ENCODE measurements at places on chromosomes 13 and 19.

GRCh38 chr13:95300625-95301182, 547 bp downstream of the ABCC4 start:
- DNase-seq: no peak

DNA sequence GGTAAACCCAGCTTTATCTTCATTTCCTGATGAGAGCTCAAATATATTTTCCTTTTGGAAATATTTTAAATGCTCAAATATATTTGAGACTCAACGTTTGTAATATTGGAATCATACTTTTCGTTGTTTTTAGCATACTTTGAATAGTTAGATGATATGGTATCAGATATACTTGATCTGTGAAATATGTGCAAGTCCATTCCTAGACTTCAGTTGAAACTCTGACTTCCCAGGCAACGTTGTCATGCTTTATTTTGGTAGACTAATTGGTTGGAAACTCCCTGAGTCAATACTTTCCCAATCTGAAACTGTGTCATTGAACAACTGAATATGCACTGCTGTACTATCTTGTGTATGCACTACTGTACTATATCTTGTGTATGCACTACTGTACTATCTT, 378.5 kb downstream of the MYO16 start:
- no peak for DNase-seq

DNA sequence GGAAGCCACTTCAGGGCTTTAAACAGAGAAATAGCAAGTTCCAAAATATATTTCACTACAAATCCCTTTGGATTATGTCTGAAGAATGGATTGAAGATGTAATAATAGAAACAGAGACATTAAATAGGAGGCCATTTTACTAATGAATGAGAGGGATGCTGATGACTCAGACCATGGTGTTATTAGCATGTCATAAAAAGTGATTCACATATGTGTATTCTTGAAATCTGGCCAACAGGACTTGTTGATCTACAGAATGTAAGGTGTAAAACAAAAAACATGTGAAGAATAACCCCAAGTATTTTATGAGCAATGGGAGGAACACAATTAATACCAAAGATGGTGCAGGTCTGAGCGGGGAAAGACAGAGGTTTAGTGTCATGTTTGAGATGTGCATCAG, 873.7 kb downstream of the SLITRK5 start:
- no peak for DNase-seq

DNA sequence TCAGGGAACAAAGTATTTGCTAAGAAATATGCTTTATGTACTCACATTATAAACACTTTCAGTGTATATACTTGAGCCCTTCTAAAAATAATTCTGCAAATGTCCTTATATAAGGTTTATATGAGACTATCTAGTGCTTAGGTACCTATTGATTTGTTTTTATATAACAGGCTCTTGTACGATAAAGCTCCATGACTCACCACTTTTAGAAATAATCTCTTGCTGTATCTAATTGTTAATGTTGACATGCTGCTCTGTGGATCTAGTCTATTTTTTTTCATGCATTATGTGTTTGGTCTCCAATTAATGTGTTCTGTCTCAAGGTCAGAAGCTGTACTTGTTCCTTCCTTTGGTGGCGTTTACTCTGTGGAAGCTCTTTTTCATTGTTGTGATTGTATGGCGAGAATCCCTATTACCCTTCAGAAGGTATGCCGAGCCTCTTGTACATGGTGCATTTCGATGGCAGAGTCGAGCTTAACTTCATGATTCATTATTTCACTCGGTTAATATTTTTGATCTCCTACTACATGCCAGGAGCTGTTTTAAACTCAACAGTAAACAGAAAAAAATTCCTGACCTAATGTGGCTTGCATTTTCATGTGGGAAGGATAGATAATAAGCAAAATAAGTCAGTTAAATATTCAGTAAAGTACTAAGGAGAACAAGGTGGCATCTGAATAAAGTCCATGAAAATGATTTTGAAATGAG, 361.6 kb downstream of the COG6 start:
- no peak for DNase-seq

- DNase-seq: no peak
Observed at GRCh38 chr19:8454218-8454617, 9.4 kb downstream of the HNRNPM start.

DNA sequence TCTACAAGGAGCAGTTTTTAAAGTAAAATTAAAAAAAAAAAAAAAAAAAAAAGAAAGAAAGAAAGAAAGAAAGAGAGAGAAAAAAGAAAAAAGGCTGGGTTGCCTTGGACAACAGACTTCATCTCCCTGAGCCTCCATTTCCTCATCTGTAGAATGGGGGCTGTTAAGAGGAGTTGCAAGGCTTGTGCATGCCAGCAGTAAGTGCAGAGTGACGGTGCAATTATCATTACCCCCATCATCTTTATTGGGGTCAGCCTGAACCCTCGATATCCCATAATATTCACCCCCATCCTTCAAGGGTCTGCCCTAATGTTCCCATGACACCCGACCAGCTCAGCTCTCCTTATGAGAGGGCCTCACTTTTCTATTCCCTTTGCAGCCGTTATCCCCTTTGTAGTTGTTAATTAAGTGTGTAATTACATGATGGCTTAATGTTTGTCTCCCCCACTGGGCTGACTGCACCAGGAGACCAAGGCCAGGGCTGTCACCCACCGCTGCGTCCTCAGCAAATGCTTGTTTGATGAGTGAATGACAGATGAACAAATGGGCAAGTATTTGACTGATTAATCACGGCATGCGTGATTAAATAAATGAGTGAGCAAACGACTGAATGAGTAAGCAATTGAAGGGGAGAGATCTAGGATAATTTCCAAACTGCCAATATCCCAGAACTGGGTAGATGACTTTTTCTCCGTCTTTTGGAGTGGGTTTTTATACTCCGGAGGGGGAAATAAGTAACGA, 10.1 kb downstream of the FOSB start:
- no peak for DNase-seq

DNA sequence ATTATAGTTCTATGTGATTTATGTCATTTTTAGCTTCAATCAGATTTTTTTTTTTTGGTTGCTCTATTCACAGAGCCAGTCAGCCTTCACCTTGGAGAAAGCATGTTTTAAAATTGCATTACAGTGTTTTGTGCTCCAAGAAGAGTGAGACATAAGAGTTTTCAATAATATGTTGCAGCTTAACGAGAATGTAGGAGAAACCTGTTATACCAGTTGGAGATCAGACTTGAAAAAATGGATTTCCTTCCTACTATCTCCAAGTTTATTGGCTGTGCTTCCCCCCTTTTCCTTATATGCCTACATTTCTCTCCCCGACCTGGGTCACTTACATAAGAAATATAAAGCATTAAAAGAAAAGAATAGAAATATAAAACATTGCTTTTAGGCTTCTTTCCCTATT, 123.9 kb upstream of the ARGLU1 start:
- DNase-seq: no peak

DNA sequence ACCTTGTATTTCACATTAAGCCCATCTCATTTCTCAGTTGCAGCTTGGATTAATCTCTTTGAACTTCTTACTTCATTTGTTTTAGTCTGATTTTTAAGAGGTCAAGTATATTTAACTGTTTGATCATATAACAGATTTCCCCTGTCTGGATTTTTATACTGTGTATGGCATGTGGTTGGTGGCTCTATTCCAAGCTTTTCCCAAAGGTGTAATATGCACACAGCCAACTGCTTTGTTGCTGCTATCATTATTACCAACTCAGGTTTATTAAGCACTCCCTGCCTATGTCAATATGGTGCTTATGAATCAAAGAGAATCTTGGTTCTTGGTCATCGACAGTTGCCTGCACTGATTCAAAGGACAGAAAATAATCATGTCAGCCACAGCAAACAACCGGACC, 92.6 kb downstream of the RAP2A start:
- no peak for DNase-seq

- DNase-seq: no peak
Observed at GRCh38 chr13:60733933-60734332, 336.9 kb downstream of the TDRD3 start.

DNA sequence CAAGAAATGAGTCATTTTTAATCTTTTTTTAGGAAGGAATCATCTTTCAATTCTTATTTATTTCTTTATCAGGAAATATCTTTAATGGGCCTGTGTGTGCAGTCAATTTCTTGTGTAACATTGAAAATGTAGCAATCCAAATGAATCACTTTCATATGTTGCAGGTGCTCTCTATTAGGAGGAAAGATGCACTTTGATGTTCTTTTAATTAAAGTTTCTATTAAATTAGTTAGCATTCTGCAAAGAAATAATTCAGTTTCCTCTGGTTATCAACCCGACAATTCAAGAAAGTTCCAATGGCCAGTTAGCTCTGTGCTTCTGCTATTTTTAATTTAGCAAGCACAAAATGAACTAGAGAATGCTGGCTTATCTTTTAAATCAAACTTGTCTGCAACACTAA, 212.0 kb downstream of the PCDH17 start:
- no peak for DNase-seq

DNA sequence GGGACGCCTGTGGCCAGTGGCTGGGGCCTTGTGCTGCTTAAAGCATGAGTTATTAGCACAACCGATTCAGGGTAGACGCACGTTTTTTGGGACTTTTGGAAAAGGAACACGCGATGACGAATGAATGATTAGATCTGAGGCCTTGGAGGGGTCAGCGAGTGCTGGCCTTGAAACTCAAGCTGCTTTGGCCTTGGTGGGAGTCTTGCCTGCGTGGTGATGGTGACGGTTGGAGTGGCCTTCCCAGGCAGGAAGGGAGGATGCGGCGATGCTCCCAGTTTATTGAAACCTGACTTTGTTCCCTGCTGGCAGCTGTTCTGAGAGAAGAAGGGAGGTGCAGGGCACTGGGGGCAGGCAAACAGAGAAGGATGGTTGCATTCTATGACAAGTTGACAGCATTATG, 63.1 kb upstream of the RNF113B start:
- DNase-seq: no peak

GRCh38 chr13:23985060-23985459, 87.8 kb upstream of the C1QTNF9B start:
- no peak for DNase-seq

- DNase-seq: peak; percentile 64
Observed at GRCh38 chr13:32409561-32410421, 18.1 kb downstream of the N4BP2L1 start.

DNA sequence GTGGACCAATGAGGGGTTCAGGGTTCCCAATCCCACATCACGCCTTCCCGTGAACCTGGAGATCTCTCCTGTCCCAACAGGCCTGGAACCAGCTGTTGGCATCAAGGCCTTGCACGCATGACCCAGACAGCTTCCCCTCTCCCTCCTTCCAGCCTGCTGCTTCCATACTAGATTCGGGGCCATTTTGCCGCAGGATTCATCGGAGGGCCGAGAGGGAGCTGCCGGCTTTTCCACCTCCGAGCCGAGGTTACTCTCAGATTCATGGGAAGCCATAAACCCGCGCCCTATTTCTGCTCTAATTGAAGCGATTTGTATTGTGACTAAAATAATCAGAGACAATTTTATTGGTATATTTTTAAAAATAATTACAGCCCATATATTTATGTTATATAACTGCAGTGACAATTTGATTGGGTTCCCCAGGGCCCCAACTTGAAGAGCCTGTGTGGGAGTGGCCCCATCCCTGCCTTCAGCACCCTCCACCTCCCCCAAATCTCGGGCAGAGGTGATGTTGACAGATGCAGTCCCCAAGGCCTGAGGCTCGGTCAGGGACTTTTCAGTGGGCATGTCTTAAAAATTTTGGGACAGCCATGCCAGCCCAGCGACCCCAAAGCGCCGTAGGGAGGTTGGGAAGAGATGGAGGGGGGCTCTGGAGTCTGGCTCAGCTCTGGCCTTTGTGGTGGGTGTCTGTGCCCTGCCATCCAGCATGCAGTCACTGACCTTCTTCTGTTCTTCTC, 30.8 kb upstream of the PEPD start:
- no peak for DNase-seq
